ENCODE measurements at places on chromosomes 6 and 20.
A peak's percentile ranks its signal among the peaks of the same experiment; 100 is the strongest.

GRCh38 chr20:58150772-58151171 lies 77.7 kb downstream of the ANKRD60 start:
- peak; percentile 77 for DNase-seq

DNA sequence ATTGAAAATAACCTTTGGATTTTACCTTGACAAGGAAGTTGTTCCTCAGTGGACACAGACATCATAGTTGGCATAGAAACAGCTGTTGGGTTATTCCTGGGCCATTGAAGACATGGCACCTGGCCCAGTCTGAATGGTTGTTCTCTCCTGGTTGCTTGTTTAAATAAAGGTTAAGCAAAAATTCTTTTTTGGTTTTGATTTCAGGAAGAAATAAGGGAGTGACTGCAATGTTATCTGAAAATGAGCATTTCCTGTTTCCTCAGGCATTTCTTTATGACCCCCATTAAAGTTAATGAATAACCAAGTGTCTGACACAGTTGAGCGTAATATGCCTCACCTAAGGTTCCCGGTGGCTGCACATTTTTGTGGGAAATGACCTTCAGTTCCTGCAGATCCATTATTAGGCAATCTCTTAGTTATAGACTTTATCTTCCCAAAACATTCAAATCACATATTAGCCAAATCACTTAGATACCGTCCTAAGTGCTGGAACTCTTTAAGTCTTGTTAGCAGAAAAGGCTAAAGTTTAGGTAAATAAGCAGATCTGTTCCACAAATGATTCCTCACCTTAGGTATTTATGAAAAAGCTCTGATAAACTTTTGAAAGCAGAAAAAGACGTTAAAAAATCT lies 648.7 kb upstream of the FLRT3 start:
- DNase-seq, result no peak

DNA sequence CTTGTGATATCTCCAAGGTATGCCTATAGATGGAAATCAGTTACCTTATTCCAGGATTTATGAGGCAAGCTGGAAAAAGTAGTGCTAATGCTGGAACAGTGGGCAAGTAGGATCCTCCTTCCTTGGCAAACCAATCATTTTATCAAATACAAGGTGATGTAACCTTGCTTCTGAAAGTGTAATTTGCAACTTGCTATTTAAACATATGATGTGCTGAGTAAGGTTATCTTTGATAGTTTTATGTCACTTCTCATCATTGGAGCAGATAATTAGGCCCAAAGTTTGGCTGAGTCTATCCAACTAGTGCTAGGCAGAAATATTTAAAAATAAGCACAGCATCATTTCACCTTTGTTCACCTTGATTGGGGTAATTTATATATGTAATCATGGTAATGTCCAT lies 3.4 kb upstream of the SHPRH start:
- no peak for DNase-seq

- DNase-seq, result no peak
Observed at GRCh38 chr20:2026004-2026403, 32.1 kb upstream of the PDYN start.

GRCh38 chr20:61037498-61037897 lies 214.6 kb upstream of the CDH4 start:
- no peak for DNase-seq

DNA sequence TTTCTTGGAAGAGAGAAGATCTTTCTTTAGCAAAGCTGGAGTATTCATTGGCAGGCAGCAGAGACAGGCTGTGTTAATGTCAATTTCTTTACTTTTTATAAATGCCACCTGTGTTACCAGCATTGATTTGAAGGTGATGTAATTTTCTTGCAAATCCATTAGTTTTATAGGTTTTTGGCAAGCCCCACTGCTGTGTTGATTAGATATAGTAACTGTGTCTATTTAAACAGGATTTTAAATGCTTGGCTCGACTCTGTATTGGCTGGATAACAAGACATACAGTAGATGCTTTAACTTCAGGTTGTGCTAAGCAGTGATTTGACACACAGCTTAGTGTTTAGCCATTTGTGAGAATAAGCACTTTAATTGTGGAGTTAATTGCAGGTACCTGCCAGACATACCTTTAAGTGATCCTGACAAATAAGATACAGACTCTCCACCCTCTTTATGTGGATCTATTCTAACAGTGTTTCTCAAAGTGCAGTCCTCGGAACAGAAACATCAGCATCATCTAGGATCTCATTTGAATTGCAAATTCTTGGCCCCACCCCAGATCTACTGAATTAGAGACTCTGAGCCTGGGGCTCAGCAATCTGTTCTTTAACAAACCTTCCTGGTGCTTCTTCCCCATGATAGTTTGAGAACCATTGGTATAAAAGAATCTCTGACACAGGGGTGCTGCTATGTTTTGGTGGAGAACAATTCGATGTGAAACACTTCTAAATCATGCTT lies 397.5 kb downstream of the HDGFL1 start:
- peak; percentile 5 for DNase-seq

DNA sequence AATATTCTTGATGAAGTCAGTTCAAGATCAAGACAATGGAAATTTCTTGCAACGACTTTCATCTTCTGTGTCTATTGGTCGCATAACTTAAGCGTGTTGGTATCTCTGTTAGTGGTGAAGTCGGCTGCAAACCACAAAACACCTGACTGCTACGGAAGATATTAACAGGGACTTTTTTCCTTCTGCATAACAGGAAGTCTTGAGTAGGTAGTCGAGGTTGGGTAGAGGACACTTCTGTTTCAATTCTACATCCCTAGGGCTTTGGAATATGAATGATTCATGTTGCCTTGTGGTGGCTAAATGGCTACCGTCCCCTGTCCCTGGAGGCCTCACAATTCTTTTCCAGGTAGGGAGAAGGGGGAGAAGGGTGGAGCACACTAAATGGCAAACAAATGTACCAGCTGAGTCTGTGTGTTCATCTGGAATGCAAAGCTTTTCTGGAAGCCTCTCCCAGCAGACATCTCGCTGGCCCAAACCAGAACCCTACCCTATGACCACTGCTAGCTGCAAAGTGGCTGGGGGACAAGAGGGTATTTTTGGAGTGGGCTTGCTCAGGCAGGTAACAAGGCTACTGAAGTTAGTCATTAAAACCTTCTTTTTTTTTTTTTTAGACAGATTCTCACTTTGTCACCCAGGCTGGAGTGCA lies 34.6 kb upstream of the NKX2-2 start:
- peak; percentile 59 for DNase-seq

GRCh38 chr20:34350095-34350494 lies 13.0 kb upstream of the ITCH start:
- no peak for DNase-seq

DNA sequence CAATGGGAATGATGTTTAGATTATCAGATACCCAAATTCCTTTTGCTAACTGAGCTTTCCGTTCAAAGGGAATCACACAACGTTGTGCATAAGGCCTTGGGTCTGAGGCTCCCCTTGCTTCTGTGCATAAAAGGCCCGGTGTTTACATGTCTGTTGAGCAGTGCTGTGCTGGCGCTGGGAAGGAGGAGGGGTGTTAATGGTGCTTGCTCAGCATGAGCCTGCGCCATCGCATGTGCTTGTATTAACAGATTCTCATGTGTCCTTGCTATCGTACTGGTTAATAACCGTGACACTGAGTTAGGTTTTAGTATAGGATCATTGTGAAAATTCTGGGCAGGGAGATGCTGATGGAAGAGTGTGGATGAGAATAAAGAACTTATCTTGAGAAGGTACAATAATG lies 62.3 kb upstream of the TRAF3IP2 start:
- DNase-seq, result no peak

DNA sequence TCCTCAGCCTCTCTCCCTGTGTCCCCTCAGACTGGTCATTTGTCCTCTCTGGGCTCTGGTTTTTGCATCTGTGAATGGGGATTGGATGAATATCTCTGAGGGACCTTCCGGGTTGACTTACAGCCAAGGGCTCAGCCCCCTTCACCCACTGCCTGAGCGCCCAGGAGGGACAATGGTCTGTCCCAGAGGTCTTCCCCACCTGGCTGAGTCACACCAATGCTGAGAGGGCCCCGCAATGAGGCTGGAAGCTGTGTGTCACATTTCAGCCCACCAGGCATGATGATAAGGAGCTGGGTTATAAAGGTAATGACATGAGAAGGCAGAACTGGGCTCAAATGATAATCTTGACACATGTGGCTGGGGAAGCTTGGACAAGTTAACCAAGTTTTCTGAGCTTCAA lies 70.5 kb downstream of the TOX2 start:
- DNase-seq, result no peak

DNA sequence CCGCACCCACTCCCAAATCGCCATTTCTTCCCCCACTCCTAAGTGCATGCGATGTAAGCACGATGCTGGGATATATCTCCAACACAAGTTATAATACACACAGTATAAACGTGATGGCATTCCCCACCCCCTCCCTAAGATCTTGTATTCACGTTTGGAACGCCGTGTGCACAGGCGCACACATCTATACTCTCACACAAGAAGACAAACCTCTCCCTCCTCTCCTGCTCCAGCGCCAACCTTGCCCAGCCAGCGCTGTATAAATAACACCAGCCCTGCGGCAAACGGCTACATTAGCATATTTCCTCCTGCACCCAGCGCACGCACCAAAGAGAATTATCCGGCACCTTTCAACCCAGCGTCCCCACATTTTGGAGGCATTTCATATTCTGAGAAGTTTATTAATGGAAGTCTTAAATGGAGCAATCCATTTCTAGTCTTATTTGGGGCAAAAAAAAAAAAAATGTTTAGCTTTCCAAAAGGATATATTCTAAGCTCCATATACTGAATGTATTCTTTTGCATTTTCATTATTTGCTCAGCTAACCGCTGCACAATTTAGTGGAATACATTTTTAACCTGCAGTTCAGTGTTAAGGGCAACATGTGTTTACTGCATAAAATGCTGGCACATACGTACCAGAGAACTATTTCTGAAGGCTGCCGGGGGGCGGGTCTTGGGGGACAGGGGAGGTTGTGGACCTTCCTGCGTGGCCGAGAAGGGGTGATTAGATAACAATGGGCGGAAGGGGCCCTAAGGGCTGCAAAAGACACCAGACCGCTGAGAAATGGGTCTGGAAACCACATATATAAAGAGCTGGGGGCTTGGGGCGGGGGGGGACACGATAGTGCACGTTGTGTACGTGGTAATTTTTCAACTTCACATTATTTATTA lies 1.1 kb upstream of the SLC22A23 start:
- peak; percentile 70 for DNase-seq

- no peak for DNase-seq
Observed at GRCh38 chr6:151351146-151351700, 40.1 kb downstream of the ZBTB2 start.

DNA sequence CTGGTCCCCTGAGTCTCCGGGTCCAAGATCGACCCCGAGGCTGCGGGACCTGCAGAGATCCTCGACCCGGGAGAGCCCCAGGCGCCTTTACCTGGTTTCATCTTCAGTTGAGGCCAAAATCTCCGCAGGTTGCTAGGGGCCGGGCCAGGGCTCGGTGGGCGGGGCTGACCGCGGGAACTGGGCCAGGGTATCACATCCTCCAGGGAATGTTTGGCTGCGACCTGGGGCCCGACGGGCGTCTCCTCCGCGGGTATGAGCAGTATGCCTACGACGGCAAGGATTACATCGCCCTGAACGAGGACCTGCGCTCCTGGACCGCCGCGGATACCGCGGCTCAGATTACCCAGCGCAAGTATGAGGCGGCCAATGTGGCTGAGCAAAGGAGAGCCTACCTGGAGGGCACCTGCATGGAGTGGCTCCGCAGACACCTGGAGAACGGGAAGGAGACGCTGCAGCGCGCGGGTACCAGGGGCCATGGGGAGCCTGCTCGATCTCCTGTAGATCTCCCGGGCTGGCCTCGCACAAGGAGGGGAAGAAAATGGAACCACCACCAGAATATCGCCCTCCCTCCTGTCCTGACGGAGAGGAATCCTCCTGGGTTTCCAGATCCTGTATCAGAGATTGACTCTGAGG lies 53.8 kb upstream of the POLR1H start:
- DNase-seq, result no peak

All from NCI-H1436 (cell line).